ENCODE measurements at places on chromosomes 7 and 10.

DNA sequence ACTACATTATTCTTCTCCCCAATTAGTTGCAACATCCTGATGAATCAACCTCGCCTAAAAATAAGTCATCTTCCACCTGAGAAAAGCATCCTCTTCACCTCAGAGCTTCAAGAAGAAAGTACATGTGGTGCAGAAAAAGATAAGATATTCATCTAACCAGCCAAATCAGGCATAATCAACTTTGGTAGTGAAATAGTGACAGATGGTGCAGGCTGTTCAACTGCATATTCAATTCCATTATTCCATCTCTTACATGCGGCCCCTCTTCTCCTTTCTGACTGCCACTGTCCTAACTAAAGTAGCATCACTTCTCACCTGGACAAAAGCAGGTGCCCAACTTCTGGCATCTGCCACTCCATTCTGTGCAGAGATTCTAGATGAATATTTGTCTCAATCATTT is 148.4 kb upstream of the STEAP1 start:
- no peak for DNase-seq

DNA sequence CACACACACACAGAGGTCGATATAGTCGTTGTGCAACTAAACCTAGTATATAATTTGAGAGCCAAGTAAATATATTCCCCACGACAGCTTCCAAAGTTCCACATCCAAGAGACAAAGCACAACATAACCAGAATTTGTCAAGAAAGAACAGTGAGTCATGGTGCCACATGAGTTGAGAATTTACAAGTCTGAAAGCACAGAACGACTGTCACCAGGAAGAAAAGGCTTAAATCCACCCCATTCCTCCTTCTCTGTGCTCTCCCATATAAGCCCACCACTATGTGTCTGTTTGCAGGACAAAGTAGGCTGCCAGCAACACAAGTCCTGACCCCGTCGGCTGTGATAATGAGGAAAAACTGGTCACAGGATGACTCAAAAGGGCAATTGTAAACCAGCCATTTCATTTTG is 32.8 kb downstream of the GSAP start:
- no peak for DNase-seq

GRCh38 chr10:101965075-101965765 is 90.8 kb downstream of the ARMH3 start:
- DNase-seq, result no peak

DNA sequence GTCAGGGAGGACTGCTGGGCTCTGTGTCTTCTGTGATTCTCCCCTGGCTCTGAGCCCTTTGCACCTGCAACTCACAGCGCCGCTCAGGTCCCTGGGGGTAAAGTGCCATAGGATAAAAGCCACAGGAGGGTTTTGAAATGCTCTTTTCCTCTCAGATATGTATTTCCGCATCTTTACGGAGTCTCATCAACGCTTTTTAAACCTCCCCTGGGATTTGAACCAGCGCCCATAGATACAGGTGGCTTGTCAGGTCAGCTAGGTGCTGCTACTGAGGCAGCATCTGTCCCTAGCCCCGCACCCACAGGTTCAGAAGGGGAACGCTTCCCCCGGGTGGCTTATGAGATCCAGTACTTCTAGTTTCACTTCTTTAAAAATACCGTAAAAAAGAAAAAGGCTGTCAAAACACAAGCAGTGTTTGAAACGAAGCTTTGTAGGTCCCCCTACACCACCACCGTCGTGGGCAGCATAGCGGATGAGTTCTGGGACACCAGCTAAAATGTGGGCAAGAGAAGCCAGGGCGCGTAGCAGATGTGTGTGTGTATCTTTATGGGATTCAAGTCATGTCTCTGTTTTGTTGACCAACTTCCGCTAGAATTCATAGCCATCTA is 173.5 kb downstream of the CUX1 start:
- DNase-seq, result no peak

GRCh38 chr7:155462163-155462735 is 4.3 kb downstream of the EN2 start:
- no peak for DNase-seq

- no peak for DNase-seq
Measured at GRCh38 chr10:106898446-106898845, 266.1 kb downstream of the SORCS1 start.

DNA sequence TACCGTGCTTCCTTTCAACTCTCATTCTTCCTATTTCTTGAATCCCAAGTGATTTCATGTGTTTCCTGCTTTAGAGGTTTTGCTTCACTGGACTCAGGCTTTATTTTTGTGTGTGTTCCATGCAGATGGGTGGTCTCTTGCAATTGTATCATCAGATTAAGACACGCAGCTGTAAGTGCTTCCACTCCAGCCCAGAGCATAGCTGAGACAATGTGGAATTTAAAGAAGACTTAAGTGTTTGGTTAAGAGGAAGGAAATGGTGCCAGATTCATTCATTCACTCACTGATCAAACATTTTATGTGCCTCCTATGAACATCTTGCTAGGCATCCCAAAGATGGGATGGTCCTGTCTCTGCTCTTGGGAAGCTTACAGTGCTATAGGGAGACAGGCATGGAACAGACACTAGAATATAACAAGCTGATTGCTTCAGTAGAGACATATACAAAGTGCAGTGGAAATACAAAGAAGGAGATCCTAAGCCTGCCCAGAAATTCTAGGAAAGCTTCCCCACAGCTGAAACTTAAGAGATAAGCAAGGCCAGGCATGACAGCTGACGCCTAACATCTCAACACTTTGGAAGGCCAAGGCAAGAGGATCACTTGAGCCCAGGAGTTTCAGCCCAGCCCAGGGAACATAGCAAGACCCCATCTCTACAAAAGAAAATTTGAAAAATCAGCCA is 46.1 kb upstream of the LRRC17 start:
- no peak for DNase-seq

DNA sequence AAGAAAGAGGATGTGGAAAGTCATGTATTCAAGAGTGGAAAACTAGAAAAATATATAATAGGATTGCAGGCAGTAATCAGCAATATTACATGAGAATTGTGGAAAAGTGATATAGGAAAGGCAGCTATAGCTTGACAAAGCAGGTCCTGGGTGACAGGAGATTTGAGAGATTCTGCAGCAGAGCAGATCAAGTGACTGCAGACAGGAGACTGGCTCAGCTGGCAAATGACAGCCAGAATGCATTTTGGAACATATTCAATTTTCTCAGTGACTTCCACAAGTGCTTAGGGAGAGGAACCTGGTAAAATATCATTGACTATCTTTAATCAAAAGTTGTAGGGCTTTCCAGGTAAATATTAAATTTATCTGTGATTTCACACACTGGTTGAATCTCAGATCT is 260.5 kb upstream of the CACNA2D1 start:
- DNase-seq, result no peak

DNA sequence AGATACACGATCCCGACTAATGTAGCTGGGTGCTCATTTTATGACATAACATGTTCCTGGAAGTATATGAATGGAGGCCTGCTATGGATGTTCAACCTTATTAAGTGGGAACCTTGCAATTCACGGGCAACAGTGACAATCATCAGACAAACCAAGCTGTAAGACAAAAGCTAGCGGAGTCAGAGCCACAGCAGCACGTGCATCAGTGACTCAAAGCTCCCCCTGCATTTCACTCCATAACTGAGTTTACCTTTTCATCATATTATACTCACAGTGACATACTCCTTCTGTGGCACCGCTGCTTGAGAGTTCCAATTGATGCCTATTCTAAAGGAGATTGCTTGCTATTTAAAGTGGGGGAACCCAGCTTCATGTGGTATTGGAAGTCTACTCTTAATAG is 176.0 kb upstream of the PITRM1 start:
- no peak for DNase-seq

DNA sequence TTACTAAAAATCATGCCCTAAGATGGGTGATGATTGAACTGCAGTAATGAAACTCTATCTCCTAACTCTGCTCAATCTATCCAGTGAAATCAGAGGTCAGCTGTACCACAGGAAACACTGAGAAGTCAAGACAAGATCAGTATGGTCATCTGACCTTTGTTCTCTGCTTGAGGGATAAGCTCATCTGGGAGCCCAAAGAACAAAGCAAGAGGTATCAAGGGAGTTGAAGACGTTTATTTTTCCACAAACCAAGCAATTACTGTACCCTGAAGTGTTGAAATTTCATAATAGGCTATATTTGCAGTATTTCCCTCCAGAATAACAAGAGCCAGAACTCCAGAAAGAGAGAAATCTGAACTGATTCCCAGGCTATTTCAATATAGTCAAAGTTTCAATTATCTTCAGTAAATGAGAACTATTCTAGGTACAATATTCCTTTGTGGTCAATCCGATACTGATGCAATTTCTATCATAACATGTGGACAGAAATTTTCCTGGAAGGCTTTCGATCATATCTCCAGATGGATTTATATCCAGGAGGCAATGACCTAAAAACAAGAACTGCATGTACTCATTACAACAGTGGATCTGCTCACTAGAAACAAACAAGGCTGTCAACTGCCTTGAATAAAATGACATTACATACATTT is 345.3 kb downstream of the TNS3 start:
- DNase-seq, result no peak

DNA sequence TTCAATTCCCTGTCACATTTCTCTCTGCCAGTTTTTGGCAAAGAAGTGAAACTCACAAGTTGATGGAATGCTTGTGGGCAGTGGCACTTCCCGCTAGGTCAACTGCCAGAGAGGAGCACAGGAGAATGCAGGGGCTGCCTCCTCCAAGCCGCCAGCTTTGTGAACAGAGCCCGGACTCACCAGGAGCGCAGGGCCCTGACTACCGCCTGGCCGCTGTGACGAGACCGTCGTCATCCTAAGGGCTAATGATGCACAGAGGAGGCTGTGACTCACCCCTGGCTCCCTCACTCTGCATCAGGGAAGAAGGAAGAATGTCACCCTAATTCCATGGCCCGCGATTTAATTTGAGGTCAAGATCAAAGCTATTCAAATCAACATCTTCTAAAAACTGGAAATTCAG is 123.9 kb downstream of the TAX1BP1 start:
- DNase-seq, result no peak

DNA sequence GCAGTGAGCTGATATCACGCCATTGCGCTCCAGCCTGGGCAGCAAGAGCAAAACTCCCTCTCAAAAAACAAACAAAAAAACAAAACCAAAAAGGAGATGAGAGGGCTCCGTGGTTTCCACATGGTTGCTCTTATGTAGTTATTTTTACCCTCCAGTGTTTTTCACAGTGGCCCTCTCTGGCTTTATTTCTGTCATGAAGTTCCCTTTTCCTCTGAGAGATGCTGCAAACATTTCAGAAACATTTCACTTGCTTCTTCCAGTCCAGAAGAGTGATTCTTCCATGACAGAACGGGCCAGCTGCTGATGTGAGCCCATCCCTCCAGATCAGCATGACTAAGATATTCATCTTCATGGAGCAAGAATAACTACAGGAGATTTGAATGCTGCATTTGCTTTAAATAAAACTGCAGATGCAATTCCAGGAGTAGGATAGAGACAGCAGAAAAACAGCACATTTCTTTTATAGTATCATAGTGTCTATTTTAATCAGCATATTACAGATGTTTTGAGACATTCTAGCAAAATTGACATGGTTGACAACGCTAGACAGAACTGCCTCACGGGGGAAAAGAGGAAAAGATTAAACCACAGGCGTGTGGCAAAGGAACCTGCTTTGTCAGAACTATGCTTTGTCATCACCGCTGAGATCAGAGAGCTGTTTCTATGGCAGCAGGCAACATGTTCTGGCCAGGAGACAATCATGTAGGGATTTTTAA is 40.3 kb downstream of the NRCAM start:
- DNase-seq, result no peak

- DNase-seq, result no peak
Measured at GRCh38 chr7:139681463-139681755, 96.4 kb downstream of the HIPK2 start.

- DNase-seq, result no peak
Measured at GRCh38 chr10:130337305-130337640, 201.1 kb downstream of the GLRX3 start.

DNA sequence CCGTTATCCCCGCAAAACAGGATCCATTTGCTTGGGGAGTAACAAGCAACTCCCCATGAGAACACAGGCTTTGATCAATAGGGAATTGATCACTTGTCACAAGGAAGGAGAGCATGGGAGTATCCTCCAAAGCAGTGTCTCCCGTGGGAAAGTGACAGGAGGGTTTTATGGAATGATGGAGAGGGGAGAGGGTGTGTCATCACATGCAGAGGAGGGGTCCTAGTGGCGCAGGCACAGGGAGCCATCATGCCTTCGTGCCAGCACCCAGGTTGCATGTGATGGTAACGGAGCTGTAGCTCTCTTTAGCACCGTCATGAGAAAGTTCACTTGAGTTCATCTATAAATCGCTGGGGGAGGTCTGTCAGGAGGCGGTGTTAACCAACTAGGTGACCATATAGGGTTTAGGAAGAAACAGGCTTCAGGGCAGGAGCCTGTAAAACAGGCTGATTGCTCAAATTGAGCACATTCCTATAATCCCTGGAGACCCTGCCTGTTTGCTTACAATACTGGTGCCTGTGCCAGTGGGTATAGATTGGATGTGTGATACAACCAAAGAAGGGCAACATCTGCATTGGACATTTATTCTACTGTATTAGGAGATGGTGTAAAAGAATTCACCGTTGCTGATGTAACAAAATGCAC is 428.5 kb downstream of the GALNT17 start:
- no peak for DNase-seq

- DNase-seq, result no peak
Measured at GRCh38 chr7:72292794-72293193, 119.3 kb downstream of the CALN1 start.

- no peak for DNase-seq
Measured at GRCh38 chr10:8416192-8416701, 361.8 kb downstream of the GATA3 start.

DNA sequence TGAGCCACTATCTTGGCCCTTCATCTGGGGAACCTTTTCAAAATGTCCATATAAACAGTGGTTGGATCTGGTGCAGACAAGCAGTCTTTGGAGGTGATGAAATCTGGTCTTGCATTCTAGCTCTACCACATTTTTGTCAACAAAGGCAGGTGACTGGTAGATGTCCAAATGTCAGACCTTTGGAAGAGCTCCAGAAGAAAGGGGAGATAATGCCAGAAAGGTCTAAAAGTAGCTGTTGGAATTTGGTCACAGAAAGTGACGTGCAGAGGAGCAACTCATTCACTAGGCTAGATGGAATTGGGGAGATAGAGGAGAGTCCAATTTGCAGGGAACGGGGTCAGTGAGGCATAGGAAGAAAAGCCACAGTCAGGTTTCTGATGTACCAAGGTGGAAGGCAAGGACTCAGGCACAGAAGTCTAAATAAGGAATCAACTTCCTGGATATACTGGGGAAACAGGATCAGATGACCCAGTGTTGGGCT is 36.4 kb upstream of the WAC start:
- peak; percentile 4 for DNase-seq

- no peak for DNase-seq
Measured at GRCh38 chr7:55307123-55307916, 57.8 kb upstream of the LANCL2 start.

GRCh38 chr7:16604054-16604453 is 41.5 kb downstream of the ANKMY2 start:
- no peak for DNase-seq

- DNase-seq, result no peak
Measured at GRCh38 chr7:98526059-98526458, 91.0 kb upstream of the NPTX2 start.

DNA sequence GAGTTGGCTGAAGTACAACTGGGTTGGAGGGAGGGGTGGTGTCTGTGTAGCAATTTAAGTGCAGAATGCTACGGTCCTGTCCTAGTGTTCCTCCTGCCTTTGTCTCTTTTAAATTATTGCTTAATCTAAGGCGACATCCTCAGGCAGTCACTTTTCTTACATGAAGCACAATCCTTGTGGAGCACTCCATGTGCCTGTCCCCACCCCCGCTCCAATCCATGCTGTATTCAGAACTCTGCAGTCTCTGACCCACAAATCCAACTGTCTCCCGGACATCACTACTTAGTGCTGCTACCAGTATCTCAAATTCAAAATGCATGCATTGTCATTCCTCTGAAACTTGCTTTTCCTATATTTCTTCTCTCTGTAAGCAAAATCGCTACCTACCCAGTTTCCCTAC is 91.4 kb upstream of the FAM133B start:
- DNase-seq, result no peak

Data from small intestine (tissue), 16 donors.